ENCODE measurements at places on chromosomes 11 and 22.

DNA sequence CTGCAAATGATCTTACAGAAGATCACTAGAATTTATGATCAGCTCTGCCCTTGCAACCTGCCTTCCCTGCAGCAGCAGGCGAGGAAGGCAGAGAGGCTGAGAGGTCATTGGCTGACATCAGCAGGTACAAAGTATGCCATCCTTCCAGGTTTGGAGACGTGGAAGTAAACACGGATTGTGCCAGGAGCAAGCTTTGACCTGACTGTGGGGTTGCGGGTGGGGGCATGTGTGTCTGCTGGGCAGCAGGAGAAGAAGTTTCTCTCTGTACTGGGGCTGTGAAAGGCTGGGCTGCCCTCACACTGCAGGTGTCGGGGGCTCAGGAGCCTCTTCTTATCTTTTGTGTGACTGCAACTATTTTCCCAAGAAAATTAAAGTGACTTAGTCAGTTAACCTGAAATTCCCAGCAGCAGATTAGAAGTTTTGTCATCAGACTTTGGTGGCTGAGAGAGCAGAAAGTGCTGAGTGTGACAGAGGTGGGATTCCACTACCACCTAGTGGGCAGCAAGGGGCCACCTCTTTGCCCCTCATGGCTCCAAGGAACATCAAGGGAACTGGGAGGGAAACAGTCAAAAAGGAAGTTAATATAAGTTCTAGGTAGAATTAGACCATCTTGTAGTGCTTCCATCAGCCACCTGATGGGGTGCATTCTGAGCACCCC, 565.9 kb downstream of the ETS1 start:
- DNase-seq, result peak; percentile 41

DNA sequence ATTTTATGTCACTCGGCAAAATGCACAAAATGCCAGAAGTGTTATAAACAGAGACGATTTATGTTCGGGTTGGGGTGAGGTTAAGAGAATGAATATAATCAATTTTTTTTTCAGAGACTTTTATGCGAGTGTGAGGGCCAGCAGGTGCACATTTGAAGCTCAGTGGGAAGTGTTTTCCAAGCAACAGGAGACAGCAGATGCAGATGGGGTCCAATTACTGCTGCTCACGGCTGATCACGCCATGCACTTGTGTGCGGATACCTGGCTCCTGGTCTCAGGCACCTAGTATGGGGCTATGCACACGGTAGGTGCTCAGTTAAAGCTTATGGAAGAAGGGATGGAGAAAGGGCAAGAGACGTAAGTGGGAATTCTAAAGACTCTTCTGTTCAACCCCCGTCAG, 249.1 kb downstream of the MIAT start:
- DNase-seq, result no peak

GRCh38 chr11:72430741-72431570, 3.4 kb downstream of the CLPB start:
- peak; percentile 84 for DNase-seq

GRCh38 chr11:8017071-8017470, 29.9 kb downstream of the EIF3F start:
- DNase-seq, result no peak
